Lung (tissue), 17 donors: ENCODE measurements at places on chromosomes 12 and 14. TPM values are rescaled to one million over a fixed set of nuclear protein-coding genes. Genes with fewer than 3 reads are reported as not detected.

OR11H7 gene
- not detected for total RNA-seq

DNA sequence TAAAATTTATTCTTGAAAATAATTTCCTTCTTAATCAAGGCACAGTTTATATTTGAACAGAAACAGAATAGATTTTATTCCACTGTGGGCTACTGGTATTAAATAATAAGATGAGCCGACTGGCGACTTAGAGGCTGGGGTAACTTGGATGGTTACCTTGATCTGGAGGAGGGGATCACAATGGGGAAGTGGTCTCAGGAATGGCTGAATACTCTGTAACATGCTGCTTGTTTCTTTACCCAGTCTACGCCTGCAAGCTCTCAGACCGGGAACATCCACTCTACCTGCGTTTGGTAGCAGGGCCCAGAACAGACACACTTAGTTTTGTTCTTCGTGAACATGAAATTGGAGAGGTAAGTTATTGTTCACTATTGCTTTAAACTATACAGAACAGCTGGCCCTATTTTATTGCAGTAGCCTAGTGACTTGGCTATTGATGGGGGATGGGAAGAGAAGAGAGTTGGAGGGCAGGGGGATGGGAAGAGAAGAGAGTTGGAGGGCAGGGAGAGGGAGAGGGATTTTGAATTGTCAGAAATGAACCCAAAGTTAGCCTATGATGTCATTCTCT, 67.9 kb downstream of the GNS start:
- no peak for DNase-seq
- H3K4me3 ChIP-seq: no peak overlapping the region
- H3K27ac ChIP-seq: no peak overlapping the region
- peaks cover 3% of the 10 kb centered on the region for H3K4me1 ChIP-seq
- H3K36me3 ChIP-seq: peaks cover 3% of the 10 kb centered on the region

TAMALIN gene
- 84.0 TPM for total RNA-seq

GRCh38 chr14:81062816-81063215, 107.4 kb downstream of the TSHR start:
- no peak overlapping the region for H3K4me3 ChIP-seq
- H3K27me3 ChIP-seq: no peaks in the 10 kb centered on the region
- no peaks in the 10 kb centered on the region for H3K4me1 ChIP-seq

KRT85 gene
- not detected for total RNA-seq

DNA sequence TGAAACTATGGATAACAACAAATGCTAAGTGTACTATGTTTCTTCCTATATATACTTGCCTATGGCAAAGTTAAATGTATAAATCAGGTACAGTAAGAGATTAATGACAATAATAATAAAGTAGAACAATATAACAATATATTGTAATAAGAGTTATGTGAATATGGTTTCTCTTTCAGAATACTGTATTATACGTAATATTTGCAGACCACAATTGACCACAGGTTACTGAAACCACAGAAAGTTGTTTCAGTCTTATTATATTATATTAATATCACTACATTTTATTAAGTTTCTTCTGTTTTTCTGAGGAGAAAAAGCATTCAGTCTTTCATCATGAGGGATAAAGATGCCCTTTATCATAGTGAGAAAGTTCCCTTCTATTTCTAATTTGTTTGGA, 131.2 kb downstream of the EML1 start:
- peaks cover 9% of the 10 kb centered on the region for H3K36me3 ChIP-seq
- no peak overlapping the region for H3K4me3 ChIP-seq
- H3K27me3 ChIP-seq: no peaks in the 10 kb centered on the region
- DNase-seq: no peak

DNA sequence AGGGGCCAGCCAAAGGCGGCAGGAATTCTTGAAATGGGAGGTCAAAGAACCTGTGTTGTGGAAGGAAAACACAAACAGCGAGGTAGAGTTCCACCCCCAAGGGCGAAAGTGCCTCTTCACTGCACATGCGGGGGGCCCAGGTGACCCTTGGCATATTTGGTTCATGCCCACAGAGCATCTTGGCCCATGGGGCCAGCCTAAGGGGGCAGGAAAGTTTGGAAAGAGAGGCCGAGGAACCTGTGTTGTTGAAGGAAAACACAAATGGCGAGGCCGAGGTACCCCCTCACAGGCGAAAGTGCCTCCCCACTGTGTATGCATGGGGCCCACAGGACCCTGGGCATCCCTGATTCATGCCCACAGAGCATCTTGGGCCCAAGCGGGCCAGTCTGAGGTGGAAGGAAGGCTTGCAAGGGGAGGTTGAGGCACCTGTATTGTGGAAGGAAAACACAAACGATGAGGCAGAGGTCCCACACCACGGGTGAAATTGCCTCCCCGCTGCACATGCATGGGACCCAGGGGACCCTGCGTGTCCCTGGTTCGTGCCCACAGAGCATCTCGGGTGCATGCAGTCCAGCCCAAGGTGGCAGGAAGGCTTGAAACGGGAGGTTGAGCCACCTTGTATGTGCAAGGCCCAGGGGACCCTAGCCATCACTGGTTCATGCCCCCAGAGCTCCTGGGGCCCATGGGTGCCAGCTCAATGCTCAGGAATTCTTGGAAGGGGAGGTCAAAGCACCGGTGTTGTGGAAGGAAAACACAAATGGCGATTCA, 384.1 kb downstream of the ALG10 start:
- no peaks in the 10 kb centered on the region for H3K27me3 ChIP-seq
- no peaks in the 10 kb centered on the region for H3K4me1 ChIP-seq
- H3K36me3 ChIP-seq: no peaks in the 10 kb centered on the region
- no peak overlapping the region for H3K27ac ChIP-seq
- no peak overlapping the region for H3K4me3 ChIP-seq

DNA sequence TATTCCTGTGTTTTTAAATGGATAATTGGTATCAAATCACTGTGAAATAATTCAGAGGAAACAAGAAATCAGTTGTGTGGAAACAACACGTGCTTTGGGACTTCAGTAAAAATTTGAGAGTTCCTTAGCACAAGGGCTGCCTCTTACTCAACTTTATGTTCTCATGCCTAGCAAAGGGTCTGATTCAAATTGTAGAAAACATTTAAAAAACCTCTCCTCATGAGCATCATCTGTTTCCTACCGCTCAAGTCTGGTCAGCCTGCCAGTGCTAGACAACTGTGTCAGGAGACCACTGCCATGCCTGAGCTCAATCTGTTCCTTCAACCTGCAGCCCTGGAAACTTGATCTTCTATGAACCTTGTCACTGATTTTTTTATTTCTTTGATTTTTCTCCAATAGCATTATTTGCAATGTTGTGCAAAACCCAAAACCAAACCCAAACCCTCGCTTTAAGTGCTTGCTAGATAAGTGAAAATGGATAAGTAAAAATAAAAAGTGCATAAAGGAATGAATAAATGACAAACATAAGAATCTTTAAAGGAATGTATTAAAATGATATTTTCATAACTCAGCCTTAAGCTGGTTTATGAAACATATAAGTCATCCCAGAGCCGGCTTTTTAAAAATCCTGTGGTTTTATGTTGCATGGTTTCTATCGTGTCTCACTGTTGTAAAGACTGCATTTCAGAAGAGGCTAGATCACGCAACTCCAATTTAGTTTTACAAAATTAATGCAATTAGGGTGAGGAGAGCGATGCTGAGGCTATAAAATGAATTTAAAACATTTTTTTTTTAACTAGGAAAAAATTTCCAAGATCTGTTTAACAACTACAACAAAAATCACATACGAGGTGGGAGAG, 361.2 kb upstream of the PDE3A start:
- no peaks in the 10 kb centered on the region for H3K36me3 ChIP-seq
- no peak overlapping the region for H3K4me3 ChIP-seq
- no peak for DNase-seq
- no peaks in the 10 kb centered on the region for H3K4me1 ChIP-seq
- H3K27ac ChIP-seq: no peak overlapping the region

- no peaks in the 10 kb centered on the region for H3K27me3 ChIP-seq
- no peak overlapping the region for H3K27ac ChIP-seq
- H3K36me3 ChIP-seq: no peaks in the 10 kb centered on the region
- H3K4me3 ChIP-seq: no peak overlapping the region
Observed at GRCh38 chr12:3168223-3169221, 91.3 kb downstream of the TSPAN9 start.
